Urinary bladder (tissue), 4 donors: ENCODE measurements at places on chromosomes 4 and X. TPM values are rescaled to one million over a fixed set of nuclear protein-coding genes. Genes with fewer than 3 reads are reported as not detected.

Gene F9
- polyA plus RNA-seq, result 0.20 TPM

Gene AMER1
- polyA plus RNA-seq, result 3.6 TPM

Gene SCD5
- 26.0 TPM for polyA plus RNA-seq

Gene COL25A1
- polyA plus RNA-seq, result 1.4 TPM

Gene SPANXA1
- not detected for polyA plus RNA-seq

Gene CXXC4
- polyA plus RNA-seq, result 0.58 TPM

Gene MAOA
- polyA plus RNA-seq, result 95.1 TPM

Gene RNF212
- 4.2 TPM for polyA plus RNA-seq

Gene PSAPL1
- polyA plus RNA-seq, result not detected

Gene TMEM164
- polyA plus RNA-seq, result 12.4 TPM

DNA sequence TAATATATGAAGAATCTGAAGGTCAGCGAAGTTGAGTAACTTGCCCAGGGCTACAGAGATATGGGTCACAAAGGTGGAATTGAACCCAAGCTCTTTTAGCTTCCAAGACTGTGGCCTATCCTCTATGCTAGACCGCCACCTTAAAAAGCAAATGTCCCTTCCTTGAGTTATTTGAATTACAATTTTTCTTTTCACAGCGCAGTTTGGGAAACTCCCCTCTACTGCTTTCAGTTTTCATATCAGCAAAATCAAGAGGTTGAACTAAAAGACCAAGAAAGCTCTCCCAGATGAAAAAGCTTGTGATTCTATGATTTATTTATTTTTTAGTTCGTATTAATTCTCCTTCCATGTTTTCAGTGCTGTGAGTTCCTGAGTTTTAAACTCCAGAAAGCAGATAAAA, 174.5 kb upstream of the C1QTNF7 start:
- DNase-seq, result no peak

DNA sequence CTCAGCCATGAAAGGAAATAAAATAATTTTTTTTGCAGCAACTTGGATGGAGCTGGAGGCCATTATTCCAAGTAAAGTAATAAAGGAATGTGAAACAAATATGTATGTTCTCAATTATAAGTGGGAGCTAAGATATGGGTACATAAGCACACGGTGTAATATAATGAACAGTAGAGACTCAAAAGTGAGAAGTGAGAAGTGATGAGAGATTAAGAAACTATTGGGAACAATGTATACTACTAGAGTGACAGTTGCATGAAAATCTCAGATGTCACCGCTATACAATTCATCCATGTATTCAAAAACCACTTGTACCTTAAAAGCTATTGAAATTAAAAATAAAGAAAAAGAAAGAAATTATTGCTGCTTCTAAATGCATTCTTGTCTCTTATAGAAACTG, 182.9 kb upstream of the TACR3 start:
- DNase-seq, result no peak

GRCh38 chr4:149885896-149886295, 70.3 kb upstream of the IQCM start:
- DNase-seq, result no peak

- no peak for DNase-seq
These were observed 757.8 kb upstream of the HS3ST1 start for GRCh38 chr4:12186526-12186925.

- no peak for DNase-seq
These were observed 5.5 kb upstream of the MMAA start for GRCh38 chr4:145613566-145614232.

- DNase-seq, result no peak
These were observed 54.4 kb downstream of the KLHL13 start for GRCh38 chrX:118062048-118062789.

GRCh38 chr4:108556588-108557200, 63.7 kb upstream of the RPL34 start:
- DNase-seq, result no peak

- DNase-seq, result no peak
These were observed 1714.3 kb upstream of the PCDH7 start for GRCh38 chr4:29005838-29006237.

- DNase-seq, result no peak
These were observed 107.4 kb downstream of the CT47B1 start for GRCh38 chrX:120768254-120768653.

- DNase-seq, result no peak
These were observed 2.8 kb upstream of the CHIC2 start for GRCh38 chr4:54067166-54067565.

DNA sequence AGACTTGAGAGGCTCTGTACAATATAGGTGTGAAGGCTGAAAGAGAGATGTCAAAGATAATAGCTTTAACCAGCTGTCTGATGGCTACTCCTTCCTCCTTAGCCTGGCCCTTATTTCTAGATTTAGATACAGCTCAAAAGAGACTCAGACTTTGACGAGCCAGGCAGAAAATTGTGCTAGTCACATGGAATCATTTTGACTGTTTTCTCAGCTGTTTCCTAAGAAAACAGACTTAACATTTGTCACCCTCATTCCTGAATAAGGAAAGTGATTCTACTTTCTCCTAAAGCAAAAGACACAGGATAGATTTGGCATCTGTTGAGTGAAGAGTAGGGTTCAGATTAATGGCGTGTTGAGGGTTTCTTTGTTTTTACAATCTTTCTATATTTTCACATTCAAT, 340.7 kb downstream of the DHX15 start:
- no peak for DNase-seq

DNA sequence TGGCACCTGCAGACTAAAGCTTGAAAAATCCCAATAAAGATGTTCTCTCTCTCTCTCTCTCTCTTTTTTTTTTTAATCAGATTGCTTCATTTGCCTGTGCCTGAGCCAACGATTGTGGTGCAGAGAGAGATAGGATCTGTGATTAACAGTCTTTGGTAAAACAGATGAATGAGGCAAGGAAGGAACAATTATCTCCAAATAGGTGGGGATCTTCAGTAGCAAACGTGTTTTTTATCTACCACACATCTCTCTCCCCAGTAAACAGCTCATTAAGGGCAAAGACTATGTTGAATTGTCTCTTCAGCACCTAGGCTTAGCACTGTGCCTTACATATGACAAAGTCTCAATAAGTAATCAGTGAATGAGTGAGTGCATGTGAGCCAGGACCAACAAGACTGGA, 96.3 kb downstream of the SMIM20 start:
- no peak for DNase-seq

DNA sequence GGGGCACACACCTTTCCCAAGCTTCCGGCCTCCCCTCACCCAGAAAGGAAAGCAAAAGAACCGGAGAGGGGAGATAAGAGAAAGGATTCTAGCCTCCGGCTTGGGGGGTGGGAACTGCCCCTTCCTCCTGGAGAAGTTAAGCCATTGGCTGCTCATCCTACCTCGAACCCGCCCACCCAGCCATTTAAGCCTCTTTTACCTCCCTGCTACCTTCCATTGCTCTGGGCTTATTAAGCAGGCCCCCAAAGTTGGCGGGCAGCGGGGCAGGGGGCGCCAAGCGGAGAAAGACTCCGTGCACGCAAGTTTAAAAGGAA, 2.3 kb downstream of the MAML3 start:
- peak; percentile 90 for DNase-seq

- DNase-seq, result no peak
These were observed 29.5 kb downstream of the FHDC1 start for GRCh38 chr4:152965611-152966010.

DNA sequence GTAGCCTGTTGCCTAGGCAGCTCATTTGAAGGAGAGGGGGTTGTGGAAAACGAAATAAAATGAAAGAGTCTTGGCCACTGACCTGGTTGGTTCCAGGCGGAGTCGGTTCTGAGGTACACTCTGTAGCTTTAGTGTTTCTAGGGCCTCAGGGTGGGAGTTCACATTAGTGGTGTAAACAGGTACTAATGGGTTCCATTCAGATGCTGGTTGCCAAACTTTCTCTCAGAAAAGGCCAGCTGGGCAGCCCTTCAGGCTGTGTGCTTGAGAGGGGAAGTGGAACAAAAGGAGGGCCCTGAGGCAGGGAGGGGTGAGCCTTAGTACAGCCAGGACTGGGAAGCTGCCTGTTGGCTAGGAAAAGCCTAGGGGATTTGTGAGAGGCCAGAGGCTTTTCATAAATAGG, 24.8 kb downstream of the NHSL2 start:
- DNase-seq, result no peak

DNA sequence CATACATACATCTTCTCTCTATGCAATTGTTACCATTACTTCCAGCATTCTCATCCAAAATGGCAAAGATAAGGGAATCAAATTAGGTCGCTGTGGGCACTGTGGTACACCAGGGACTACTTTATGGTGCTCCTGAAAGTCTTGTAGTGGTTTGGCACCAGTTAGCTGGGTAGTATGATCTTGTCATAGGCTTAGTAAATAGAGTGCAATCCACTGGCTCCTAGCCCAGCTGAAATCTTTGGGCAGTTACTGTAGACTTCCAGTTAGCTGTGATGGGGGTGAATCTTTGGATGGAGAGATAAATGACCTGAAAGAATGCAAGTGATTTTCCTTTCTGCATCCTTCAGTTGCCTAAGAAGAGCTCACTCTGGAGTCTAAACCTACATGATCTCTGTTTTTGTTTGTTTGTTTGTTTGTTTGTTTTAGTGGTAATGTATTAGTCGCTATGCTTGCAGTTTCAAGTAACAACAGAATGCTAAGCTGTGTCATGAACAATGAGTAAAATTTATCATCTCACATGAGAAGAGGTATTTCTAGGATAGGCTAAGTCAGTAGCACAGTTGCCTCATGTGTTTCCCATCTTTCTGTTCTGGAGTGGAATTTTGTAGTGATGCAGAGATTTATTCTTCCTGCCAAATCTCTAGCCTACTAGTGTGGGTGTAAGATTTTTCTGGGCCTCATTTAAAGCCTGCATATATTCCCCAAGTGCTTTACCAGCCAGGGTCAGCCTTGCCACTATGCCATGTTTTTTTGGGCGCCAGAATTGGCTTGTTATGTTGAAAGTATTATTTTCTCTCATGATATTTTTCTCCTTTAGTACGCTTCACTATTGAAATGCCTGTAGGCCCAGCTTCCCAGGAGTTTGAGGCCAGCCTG, 24.2 kb downstream of the HERC3 start:
- no peak for DNase-seq

DNA sequence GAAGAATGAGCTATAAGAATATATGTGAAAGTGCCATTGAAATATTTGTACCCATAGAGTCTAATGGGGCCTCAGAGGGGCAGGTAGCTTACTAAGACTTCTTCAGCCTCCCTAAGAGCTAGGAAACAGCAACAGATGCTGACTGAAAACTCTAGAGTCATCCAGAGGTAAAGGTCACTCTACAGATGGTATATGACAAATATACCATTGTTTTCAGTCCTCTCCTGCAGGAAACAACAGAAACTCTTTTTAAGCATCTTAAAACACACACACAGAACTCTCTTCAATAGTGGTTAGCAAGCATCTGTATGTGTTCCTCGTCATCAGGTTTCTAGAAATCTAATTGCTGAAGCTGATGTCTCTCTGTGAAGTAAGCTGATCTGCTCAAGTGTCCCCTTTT, 313.8 kb upstream of the GATB start:
- no peak for DNase-seq

GRCh38 chrX:2546496-2546895, 45.7 kb upstream of the DHRSX start:
- DNase-seq, result no peak

GRCh38 chr4:90543419-90544170, 416.4 kb downstream of the CCSER1 start:
- DNase-seq, result no peak

DNA sequence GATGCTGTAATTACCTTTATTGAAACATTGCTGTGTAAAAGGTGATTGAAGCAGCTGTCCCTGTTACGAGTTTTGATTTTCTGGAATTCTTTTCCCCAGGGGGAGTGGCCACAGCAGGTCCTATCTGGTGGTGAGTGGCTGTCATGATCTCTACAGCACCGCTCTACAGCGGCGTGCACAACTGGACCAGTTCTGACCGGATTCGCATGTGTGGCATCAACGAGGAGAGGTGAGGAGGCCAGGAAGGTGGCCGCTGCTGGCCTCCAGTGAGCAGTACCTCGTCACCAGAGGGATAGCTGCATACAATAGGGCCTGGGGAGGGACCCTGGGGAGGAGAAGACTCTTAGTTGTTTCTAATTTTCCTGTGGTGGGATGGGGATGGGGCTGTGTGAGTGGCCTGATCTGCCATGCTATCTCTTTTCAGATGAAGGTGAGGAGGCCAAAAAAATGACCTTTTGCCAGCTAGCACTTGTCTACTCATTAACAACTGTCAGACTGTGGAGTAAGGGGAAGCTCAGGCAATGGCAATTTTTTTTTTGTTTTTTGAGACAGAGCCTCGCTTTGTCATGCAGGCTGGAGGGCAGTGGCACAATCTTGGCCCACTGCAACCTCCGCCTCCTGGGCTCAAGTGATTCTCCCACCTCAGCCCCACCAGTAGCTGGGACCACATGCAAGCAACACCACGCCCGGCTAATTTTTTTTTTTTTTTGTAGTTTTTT, 22.8 kb downstream of the BCORL1 start:
- DNase-seq, result no peak

GRCh38 chr4:163623787-163624186, 129.3 kb downstream of the TMA16 start:
- no peak for DNase-seq

- DNase-seq, result no peak
These were observed 43.1 kb downstream of the CXXC4 start for GRCh38 chr4:104451573-104451972.

GRCh38 chr4:187357045-187357643, 633.5 kb upstream of the FAT1 start:
- no peak for DNase-seq

- no peak for DNase-seq
These were observed 100.3 kb upstream of the SLIT2 start for GRCh38 chr4:20151436-20151835.

DNA sequence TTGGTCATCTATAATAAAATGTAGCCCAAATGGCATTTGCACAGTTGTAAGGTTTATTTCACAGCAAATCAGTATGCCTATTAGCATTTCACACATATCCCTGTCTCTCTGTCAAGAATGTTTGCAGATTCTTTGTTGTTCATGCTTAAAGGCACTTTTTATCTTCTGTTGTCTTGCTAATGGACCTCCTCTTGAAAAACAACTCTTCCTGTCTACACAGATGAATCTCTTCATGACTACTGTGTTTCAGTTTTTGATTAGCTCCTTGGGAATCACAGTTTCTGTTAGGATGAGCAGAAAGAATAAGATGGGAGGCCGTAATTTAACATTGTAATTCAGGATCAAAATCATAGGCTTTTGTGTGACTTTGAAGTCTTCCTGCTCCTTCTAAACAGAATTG, 35.5 kb upstream of the SLC4A4 start:
- no peak for DNase-seq

DNA sequence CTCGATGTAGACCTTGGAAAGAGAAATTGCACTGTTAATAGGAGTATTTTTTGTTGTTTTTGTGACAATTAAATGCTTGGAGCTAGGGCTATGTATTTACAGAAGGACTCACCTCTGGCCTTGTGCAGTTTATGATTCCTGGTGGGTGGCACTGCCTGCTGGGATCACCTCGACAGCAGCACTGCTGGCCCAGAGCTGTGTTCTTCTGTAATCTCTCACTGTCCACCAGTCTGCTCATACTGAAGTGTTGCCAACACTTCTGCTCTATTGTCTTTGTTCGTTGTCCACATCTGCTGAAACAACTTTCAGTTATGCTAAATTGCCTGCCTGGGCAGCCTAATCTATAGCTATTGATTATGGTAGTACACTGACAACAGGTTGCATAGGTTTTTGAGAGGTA, 194.4 kb upstream of the ANK2 start:
- DNase-seq, result no peak

- no peak for DNase-seq
These were observed 150.8 kb upstream of the CXCL13 start for GRCh38 chr4:77454858-77455257.
